ENCODE measurements at places on chromosomes 2 and 18.

DNA sequence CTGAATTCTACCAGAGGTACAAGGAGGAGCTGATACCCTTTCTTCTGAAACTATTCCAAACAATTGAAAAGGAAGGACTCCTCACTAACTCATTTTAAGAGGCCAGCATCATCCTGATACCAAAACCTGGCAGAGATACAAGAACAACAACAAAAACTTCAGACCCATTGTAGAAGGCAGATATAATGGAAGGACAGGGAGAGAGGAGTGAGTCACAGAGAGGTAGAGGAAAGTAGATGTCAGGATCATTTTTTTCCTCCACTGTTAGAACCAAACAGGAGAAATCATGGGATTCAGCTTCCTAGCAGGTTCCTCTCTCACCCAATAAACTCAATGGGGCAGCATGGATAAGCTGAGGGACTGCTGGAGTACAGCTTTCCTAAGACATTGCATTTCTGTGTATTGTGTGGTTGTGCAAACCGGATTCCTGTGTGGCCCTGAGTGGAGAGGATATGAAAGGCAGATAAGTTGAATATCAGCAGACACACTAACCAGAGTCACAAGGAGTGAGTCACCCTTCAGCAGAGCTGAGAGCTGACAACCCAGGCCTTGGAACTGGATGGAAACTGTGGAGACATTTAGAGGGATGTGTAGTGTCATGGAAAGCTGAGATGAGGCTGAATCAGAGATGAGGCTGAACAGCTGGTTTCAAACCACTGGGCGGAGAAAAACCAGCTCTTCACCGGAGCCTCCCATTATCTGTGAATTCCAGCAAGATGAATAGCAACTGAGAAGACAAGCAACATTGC, 60.9 kb upstream of the MMADHC start:
- H3K4me1 ChIP-seq: no peaks in the 10 kb centered on the region
- no peak overlapping the region for H3K4me3 ChIP-seq
- H3K27ac ChIP-seq: no peak overlapping the region
- H3K36me3 ChIP-seq: no peaks in the 10 kb centered on the region

- no peak overlapping the region for H3K27ac ChIP-seq
- H3K36me3 ChIP-seq: no peaks in the 10 kb centered on the region
- H3K4me3 ChIP-seq: no peak overlapping the region
These were observed 239.2 kb downstream of the CMPK2 start for GRCh38 chr2:6626401-6627012.

- DNase-seq: no peak
- H3K36me3 ChIP-seq: no peaks in the 10 kb centered on the region
- H3K27ac ChIP-seq: peak overlapping the region; percentile 52
- H3K4me1 ChIP-seq: no peaks in the 10 kb centered on the region
- H3K4me3 ChIP-seq: no peak overlapping the region
These were observed 31.9 kb downstream of the NRP2 start for GRCh38 chr2:205714058-205714776.

DNA sequence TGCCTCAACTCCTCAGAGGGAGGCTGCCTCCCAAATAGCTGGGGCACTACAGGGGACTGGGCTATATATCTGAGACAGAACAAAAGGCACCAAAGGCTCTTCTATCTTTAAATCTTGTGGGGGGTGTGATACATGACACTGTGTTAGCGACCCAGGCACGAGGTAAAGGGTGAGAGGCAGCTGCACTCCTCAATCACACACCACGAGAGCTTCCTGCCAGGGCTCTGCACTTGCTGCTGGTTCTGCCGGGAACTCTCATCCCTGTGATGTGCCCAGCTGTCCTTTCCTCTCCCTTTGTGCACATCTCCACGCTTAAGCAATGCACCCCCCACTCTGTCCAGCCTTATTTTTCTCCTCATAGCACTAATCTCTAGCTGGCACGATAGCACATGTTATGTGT, 32.4 kb downstream of the NPC1 start:
- H3K36me3 ChIP-seq: peaks cover 44% of the 10 kb centered on the region
- H3K4me3 ChIP-seq: no peak overlapping the region
- no peak overlapping the region for H3K27ac ChIP-seq
- no peaks in the 10 kb centered on the region for H3K4me1 ChIP-seq

- no peaks in the 10 kb centered on the region for H3K27me3 ChIP-seq
- DNase-seq: no peak
- peaks cover 27% of the 10 kb centered on the region for H3K4me1 ChIP-seq
These were observed 42.6 kb upstream of the MTCL1 start for GRCh38 chr18:8662560-8663255.

- no peaks in the 10 kb centered on the region for H3K27me3 ChIP-seq
- peak overlapping the region; percentile 45 for H3K27ac ChIP-seq
- no peak overlapping the region for H3K4me3 ChIP-seq
- peak; percentile 76 for DNase-seq
These were observed 7.9 kb downstream of the REV1 start for GRCh38 chr2:99481941-99482340.

DNA sequence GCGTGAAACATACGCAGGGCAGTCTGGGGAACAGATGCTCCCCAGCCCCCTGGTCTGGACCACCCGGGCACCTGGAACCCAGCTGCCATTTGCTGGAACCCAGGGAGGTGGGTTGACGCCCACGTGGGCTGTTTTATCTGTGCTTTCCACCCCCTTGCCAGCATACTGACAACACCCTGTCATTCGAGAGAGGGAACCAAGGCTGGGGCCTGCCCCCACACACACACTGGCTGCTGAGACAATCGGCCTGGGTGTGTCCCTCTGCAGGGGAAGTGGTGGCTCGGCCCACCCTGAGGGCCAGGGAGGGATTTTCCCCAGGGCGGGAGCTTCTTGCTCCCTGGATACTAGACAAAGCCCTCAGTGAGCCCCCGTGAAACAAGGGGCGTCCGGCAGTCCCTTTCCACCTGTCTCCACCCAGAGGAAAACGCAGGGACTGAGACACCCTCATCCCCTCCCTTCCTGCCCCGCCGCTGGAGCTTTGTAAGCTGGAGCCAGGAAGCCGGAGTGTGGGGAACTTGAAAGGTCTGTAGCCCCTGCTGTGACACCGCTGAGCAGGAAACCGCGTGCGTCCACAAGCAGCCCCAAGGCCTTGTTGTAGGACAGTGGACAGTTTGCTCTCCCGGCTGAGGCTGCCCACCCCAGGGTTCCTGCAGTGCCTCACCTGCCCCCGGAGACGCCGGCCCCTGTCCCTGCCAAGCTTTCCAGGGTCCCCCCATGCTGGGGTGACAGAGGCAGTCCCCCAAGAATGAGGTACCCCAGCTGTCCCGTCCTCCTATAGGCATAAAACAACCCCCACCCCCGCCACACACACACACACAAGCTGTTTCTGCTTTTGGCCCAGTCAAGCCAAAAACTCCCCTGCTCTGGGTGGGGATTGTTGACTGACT, 14.1 kb upstream of the KLF11 start:
- H3K4me1 ChIP-seq: peaks cover 17% of the 10 kb centered on the region
- H3K27me3 ChIP-seq: no peaks in the 10 kb centered on the region
- H3K27ac ChIP-seq: no peak overlapping the region
- DNase-seq: peak; percentile 72
- no peak overlapping the region for H3K4me3 ChIP-seq

DNA sequence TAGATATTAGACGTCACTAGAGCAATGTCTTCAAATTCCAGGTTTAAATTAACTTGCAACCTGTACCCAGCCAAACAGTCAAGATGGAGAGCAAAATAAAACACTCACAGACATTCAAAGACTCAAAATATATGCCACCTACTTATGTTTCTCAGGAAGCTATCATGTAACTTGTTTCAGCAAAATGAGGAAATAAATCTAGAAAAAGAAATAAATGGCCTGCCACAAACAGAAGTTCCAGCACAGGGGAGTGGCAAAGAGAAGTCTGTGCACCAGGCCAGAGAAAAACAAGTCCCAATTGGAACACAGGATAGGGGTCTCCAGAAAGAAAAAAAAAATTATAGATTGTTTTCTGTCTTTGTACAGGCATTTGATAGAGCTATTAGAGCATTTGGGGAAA, 96.7 kb downstream of the LRP2 start:
- H3K4me1 ChIP-seq: no peaks in the 10 kb centered on the region
- H3K27ac ChIP-seq: no peak overlapping the region
- no peaks in the 10 kb centered on the region for H3K27me3 ChIP-seq
- DNase-seq: no peak

DNA sequence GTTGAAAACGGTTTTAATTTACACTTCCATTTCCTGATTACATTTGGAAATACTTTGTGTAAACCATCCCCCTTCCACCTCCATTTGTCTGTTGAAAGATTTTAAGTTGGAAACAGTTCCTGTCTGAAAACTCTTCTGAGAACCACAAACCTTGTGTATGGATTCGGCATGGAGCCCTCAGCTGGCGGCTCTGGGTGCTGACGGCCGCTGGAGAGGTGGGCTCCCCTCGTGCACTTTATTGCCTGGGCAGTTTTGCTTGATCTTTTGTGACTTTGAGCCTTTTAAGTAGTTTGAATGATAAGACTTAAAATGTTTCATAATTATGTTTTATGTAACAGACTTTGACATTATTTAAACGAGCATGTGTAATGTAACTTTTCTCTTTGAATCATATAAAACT, 11.1 kb downstream of the KLF11 start:
- DNase-seq: no peak
- no peaks in the 10 kb centered on the region for H3K27me3 ChIP-seq
- no peak overlapping the region for H3K27ac ChIP-seq

DNA sequence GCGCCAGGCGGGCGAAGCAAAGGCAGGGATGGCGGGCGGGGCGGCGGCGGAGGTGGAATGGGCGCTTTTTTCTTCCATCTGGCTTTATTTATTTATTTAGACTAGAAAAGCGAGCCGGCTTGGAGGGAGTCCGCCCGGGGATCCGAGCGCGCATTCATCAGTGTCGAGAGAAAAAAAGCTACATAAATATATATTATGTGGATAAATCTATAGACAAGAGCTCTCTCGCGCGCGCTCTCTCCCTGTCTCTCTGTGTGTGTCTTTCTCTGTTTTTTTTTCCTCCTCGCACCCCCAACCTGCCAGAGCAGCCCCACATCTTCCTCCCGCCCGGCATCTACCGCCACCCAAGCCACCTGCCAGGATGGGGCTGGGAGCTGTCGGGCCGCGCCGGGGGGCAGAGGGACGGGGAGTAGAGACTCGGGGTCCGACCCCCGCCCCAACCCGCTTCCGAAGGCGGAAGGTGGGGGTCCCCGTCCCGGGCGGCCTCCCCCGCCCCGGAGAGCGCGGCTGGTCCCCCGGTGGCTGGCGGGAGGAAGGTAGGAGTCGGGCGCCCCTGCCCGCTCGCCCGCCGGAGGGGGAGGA, 972 bp upstream of the CELF4 start:
- peaks cover 27% of the 10 kb centered on the region for H3K4me1 ChIP-seq
- peaks cover 96% of the 10 kb centered on the region for H3K27me3 ChIP-seq
- H3K36me3 ChIP-seq: no peaks in the 10 kb centered on the region
- peak; percentile 46 for DNase-seq

- H3K4me3 ChIP-seq: no peak overlapping the region
- no peaks in the 10 kb centered on the region for H3K36me3 ChIP-seq
- no peak for DNase-seq
- no peaks in the 10 kb centered on the region for H3K27me3 ChIP-seq
These were observed 97.3 kb upstream of the SERPINE2 start for GRCh38 chr2:224136396-224136795.

GRCh38 chr18:26536032-26536431, 12.3 kb downstream of the KCTD1 start:
- no peak for DNase-seq
- H3K27me3 ChIP-seq: no peaks in the 10 kb centered on the region
- H3K4me1 ChIP-seq: peaks cover 16% of the 10 kb centered on the region
- no peaks in the 10 kb centered on the region for H3K36me3 ChIP-seq

DNA sequence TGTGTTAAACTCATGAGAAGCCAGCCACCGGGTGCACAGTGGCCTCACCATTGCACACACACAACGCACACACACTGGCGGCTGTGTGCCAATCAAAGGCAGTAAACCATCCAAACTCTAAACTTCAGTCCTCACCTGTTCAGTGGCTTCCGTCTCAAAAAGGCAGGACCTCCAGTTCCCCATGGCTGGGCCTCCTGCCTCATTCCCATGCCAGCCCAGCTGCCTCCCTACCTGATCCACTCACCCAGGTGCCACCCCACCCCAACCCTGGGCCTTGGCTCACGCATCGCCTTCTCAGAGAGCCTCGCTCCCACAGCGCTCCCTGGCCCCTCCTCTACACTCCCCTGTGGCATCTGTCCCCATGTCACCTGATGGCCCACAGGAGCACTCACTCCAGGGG, 190.9 kb downstream of the EIPR1 start:
- no peak for DNase-seq
- no peaks in the 10 kb centered on the region for H3K27me3 ChIP-seq
- no peaks in the 10 kb centered on the region for H3K4me1 ChIP-seq
- H3K4me3 ChIP-seq: no peak overlapping the region

DNA sequence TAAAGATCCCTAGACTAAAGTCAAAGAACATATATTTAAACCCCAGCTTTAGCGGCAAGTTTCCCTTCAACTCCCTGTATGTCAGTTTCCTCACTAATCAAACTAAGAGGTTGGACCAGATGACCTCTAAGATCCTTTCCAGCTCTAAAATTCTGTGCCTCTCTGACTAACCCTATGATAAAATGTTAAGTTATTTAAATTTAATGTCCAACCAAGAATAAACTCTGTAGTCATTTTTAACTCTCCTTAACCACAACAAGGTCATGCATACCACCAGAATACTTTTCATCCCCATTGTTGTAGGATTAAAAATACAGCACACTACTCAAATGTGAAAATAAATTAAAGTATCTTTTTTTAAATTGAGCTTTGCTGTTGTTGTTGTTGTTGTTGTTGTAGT, 5.2 kb upstream of the PDE1A start:
- H3K36me3 ChIP-seq: no peaks in the 10 kb centered on the region
- no peak overlapping the region for H3K27ac ChIP-seq
- no peak for DNase-seq
- H3K27me3 ChIP-seq: no peaks in the 10 kb centered on the region
- no peaks in the 10 kb centered on the region for H3K4me1 ChIP-seq
- H3K4me3 ChIP-seq: no peak overlapping the region

All from GM23338 (cell line).